Activated naive CD8-positive, alpha-beta T cell treated with anti-CD3 and anti-CD28 coated beads for 36 hours (primary cell): ENCODE measurements at places on chromosomes 4 and X.

GRCh38 chr4:181674315-181674875 lies 568.8 kb upstream of the TENM3 start:
- peaks cover 3% of the 10 kb centered on the region for H3K27me3 ChIP-seq
- DNase-seq, result no peak
- no peaks in the 10 kb centered on the region for H3K36me3 ChIP-seq
- no peaks in the 10 kb centered on the region for H3K4me1 ChIP-seq

- H3K4me1 ChIP-seq, result peaks cover 15% of the 10 kb centered on the region
- no peak for DNase-seq
- no peak overlapping the region for H3K4me3 ChIP-seq
Observed at GRCh38 chr4:182141061-182141460, 102.1 kb upstream of the TENM3 start.

DNA sequence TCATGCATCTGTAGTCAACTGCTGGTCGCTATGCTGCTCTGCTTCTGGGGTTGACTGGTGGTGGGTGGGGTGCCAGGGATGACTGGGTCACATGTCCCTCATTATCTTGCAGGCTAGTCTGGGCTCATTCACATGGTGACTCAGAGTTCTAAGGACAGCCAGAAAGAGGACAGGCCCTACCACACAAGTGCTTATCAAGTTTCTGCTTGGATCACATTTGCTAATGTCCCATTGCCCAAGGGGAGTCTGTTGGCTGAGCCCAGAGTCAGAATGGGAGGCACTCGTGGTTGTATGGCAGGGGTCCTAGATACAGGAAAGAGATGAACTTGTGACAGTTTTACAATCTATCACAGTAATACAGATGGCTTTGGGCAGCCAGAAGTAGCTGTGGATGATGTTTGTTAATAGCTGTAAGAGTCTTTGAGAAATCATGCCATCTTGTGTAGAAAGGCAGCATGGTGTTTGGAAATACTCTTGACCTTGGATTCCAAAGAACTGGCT lies 221.3 kb downstream of the GPAT3 start:
- no peak overlapping the region for H3K27ac ChIP-seq
- no peak overlapping the region for H3K4me3 ChIP-seq
- H3K27me3 ChIP-seq, result no peaks in the 10 kb centered on the region
- no peaks in the 10 kb centered on the region for H3K4me1 ChIP-seq
- no peak for DNase-seq

- no peak overlapping the region for H3K27ac ChIP-seq
- H3K36me3 ChIP-seq, result peaks cover 8% of the 10 kb centered on the region
- H3K4me3 ChIP-seq, result no peak overlapping the region
- no peak for DNase-seq
- peaks cover 27% of the 10 kb centered on the region for H3K4me1 ChIP-seq
Observed at GRCh38 chrX:135544338-135544948, 24.0 kb downstream of the INTS6L start.

DNA sequence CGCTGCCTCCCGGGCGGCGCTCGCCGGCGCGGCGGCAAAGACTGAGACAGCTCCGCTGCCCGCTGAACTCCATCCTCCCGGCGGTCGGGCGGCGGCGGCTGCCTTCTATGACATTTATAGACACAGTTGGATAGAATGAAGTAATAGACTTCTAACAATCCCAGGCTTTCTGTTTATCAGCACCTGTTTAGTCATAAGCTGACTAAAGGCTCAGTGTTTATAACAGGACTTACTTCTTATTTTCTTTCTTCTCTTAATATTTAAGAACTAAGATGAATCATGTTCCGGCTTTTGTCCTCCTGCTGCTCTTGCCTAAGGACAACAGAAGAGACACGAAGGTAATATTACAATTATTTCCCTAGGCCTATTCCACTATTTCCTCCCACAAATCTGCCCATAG lies 3.9 kb downstream of the ARL13A start:
- H3K27ac ChIP-seq, result no peak overlapping the region
- no peaks in the 10 kb centered on the region for H3K4me1 ChIP-seq
- H3K4me3 ChIP-seq, result no peak overlapping the region
- H3K27me3 ChIP-seq, result no peaks in the 10 kb centered on the region

GRCh38 chrX:48827654-48827968 lies 1.3 kb downstream of the ERAS start:
- H3K4me3 ChIP-seq, result peak overlapping the region; percentile 71
- peaks cover 39% of the 10 kb centered on the region for H3K27me3 ChIP-seq
- no peak for DNase-seq
- H3K36me3 ChIP-seq, result peaks cover 12% of the 10 kb centered on the region

GRCh38 chr4:119715490-119716445 lies 87.2 kb upstream of the PDE5A start:
- no peak for DNase-seq
- H3K36me3 ChIP-seq, result peaks cover 2% of the 10 kb centered on the region
- H3K27me3 ChIP-seq, result no peaks in the 10 kb centered on the region
- no peak overlapping the region for H3K4me3 ChIP-seq
- no peak overlapping the region for H3K27ac ChIP-seq

DNA sequence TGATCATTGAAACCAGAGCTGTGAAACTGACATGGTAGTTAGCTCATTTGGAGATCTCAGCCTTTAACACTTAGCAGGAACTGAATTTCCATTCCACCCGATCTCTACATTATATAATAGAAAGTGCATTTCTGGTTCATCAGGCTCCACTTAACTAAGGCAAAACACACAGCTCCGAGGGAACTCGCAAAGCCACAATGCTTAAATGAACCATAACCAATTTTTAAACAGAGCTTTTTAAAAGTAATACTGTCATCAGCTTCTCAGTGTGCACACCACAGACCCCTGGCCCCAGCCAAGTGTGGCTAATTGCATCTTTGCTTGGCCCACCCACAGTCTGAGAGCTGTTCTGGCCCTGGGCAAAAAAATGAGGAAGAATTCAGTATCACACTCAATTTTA lies 66.1 kb downstream of the DCHS2 start:
- H3K36me3 ChIP-seq, result no peaks in the 10 kb centered on the region
- H3K27me3 ChIP-seq, result peaks cover 44% of the 10 kb centered on the region
- H3K4me1 ChIP-seq, result peaks cover 2% of the 10 kb centered on the region

DNA sequence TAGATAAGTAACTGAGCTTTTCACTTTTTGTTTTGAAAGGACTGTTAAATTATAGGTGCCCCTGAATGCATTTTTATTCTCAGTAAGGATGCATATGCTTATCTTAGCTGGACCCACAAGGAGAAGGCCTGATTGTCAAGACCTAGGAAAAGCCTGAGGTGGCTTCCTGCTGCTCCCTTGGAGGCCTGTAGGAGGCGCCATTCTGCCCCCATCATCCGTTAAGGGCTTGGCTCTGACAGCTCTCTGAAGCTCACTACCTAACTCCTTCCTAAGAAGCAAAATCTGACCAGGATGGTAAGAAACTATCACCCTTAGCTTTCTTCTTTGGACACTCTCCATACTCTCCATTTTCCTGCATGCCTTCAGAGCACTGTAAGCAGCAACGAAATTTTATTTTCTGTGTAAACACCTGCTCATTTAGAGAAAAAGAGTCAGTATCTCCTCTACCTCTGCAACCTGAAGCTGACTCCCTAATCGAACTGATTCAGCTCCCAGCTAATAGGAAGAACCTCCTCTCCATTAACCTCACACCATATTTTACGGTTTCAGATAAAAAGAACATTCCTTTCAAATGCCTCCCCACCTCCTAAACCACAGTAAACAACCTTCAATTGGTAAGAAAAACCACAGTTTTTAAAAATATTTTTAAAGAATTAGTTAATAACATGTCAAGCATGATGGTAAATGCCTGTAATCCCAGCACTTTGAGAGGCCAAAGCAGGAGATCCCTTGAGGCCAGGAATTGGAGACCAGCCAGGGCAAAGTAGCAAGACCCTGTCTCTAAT lies 73.4 kb upstream of the EDNRA start:
- no peaks in the 10 kb centered on the region for H3K4me1 ChIP-seq
- peaks cover 7% of the 10 kb centered on the region for H3K27me3 ChIP-seq
- H3K4me3 ChIP-seq, result no peak overlapping the region
- no peak for DNase-seq

GRCh38 chrX:111506826-111507225 lies 4.6 kb upstream of the SERTM2 start:
- no peak for DNase-seq
- H3K27me3 ChIP-seq, result peaks cover 1% of the 10 kb centered on the region
- H3K4me1 ChIP-seq, result no peaks in the 10 kb centered on the region
- no peaks in the 10 kb centered on the region for H3K36me3 ChIP-seq
- no peak overlapping the region for H3K27ac ChIP-seq

GRCh38 chr4:89267392-89267791 lies 40.2 kb downstream of the GPRIN3 start:
- peaks cover 27% of the 10 kb centered on the region for H3K4me1 ChIP-seq
- no peak for DNase-seq
- H3K36me3 ChIP-seq, result peaks cover 14% of the 10 kb centered on the region
